Nephron progenitor cell (in vitro differentiated cells): ENCODE measurements at places on chromosomes 1 and 21.

DNA sequence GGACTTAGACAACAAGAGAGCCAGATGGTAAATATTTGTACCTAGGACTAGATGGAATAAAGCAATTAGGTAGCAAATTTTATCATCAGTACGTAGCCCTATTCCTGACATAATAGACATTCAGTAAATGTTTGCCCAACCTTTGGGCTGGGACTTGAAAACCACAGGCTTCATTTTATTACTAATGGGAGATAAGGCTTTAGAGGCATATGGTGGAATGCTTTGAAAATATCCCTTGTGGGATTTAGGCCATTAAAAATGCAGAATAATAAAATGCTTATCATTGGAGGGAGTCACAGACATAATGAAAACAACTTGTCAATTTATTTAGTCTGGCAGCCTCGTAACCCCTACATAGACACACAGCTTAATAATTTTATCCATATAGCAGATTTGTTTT, 296.1 kb upstream of the SPAG17 start:
- DNase-seq: no peak

GRCh38 chr1:60984062-60984799, 98.1 kb upstream of the NFIA start:
- no peak for DNase-seq

DNA sequence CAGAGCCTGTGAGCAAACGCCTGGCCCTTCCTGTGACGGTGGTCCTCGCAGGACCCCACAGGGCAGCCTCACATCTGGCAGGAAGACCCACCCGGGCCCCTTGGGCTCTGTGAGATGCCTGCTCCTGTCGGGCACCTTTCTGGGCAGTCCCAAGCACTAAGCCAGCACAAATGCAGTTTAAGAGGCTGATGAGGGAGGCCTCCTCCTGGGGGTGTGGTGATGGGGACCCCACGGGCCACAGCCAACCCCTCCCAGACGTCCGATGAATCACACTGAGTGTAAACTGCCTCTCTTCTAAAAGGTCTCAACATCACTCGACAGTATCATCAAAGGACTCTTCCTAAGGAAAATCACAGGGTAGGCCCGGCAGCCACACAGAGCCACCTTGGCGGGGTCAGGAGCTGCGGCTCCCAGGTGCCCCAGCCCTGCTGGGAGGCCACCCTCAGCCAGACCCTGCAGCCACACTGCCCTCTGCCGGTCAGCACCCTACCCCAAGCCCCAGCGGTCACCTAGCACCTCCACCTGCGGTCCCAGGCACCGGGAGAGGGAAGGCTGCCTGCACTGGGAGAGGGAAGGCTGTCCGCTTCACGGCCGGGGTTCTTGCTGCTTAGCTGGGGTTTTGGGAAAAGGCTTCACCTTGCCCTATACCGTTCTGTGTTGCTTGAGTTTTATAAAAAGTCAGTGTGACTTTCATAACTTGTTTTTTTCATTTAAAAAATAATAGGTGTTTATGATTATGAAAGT, 3.9 kb upstream of the PRKCZ start:
- peak; percentile 88 for DNase-seq

GRCh38 chr21:39908265-39908923, 41.2 kb downstream of the PCP4 start:
- no peak for DNase-seq

DNA sequence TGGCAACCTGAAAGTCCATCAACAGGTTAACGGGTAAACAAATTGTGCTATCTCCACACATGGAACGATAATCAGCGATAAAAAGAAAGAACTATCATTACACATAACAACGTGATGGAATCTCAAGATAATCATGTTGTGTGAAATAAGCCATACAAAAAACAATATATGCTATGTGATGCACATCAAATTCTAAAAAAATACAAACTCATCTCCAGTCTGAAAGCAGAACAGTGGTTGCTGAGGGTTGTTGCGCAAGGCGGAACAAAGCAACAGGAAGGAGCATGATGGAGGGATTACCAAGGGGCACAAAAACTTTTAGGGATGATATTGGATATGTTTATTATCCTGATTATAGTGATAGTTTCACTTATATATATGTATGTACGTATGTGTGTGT, 324.8 kb downstream of the VAV3 start:
- no peak for DNase-seq

DNA sequence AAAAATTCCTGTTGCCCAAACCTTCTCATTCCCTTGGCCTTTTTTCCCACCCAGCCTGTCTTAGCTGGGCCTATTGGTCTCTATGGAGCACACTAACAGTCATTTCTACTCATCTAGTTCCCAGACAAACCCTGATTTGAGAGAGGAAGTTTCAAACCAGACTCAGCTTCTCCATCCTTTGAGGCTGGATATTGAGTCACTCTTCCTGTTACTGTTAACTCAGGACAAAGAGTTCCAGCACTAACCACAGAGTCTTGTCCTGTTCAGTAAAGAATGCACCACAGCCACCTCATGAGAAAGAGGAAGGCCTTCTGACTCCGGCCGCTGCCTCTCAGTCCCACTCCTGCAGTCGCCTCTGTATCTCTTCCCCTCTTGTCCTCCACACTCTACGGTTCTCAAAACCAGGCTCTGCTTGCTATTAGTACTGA, 137.8 kb downstream of the PTPRC start:
- DNase-seq: no peak

GRCh38 chr21:34073749-34074282, 438 bp downstream of the MRPS6 start:
- DNase-seq: peak; percentile 65

DNA sequence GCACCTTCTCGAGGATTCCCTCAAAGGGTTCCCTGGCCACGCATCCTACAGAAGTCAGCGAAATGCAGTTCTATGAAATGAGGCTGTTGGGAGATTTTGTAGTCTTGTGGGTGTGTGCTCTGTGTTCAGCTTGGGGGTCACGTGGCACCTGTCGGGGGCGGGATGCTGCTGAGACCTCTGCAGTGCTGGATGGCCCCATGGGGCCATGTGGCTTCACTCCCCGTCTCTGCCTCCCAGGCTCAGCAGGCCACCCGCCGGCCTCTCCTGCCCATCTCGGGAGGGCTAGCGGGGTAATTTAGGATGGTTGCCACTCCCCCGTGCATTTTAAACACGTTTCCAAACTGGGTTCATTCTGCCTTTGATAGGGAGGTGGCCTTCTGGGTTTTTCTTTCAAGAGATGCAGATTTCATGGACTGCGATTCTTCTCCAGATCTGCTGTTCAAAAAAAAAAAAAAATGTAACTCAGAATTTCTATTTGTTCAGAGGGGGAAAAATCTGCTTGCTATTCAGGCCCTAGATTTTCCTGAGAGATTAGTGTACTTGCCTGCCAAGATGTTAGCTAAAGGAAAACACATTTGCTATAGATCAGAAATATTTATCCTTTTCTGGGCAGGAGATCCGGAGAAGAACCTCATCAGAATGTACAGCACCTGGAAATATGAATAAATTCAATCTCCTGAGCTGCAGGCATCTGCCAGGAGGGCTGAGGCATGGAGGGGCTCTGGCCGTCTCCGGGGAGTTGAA, 277.2 kb upstream of the VAMP3 start:
- DNase-seq: no peak

GRCh38 chr1:41560496-41560895, 76.0 kb upstream of the EDN2 start:
- no peak for DNase-seq

- no peak for DNase-seq
Observed at GRCh38 chr1:167641786-167642500, 11.9 kb downstream of the RCSD1 start.

DNA sequence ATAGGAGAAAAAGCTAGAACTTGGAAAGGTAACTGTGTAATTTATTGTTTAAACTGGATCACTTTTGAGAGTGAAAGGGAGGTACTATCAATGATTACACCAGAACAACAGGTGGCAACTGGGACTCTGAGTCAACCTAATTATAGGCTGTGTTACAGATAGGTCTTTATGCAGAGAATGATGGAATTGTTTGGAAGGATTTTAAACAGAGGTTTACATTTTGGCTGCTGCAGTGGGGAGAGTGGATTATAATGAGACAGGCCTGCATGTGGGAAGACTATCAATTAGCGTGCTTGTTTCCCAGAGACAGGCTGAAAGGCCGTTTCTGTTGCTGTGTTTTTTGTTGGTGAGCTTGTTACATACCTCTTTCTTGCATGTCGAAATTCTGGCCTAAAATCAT, 432.9 kb downstream of the PLA2G4A start:
- no peak for DNase-seq

DNA sequence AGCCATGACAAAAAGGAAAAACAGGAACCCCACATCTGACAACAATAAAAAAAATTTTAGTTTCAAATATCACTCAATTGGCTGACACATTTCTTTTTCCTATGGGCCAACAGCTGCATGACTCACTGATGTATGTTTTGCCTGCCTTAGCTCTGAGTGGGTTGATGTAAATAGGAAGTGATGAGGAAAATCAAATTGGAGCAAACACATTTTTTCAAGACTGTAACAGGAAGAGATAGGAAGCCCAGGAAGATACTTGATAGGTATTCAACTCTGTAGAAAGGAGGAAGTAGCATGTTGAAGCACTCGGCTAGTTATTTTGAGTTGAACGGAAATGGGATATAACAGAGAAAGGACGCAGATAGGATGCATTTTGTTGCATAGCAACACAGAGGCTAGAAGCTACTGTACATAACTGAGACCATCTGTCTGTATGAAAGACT, 168.0 kb upstream of the NR5A2 start:
- no peak for DNase-seq
